Activated CD4-positive, alpha-beta T cell treated with anti-CD3 and anti-CD28 coated beads, Interleukin-2, Interleukin-4, amounts not matched to agents 100 ng/mL and 50 ng/mL, durations not matched to agents 16 hours and 8 hours (primary cell): ENCODE measurements at places on chromosomes 16 and 17.

GRCh38 chr17:37743875-37744632 lies 805 bp downstream of the HNF1B start:
- DNase-seq, result no peak

DNA sequence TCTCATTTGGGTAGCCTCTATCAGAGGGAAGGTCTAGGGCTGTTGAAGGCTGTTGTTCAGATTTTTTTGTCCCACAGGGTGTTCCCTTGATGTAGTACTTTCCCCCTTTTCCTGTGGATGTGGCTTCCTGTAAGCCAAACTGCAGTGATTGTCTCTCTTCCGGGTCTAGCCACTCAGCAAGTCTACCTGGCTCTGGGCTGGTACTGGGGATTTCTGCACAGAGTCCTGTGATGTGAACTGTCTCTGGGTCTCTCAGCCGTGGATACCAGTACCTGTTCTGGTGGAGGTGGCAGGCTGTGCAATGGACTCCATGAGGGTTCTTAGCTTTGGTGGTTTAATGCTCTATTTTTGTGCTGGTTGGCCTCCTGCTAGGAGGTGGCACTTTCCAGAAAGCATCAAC lies 23.3 kb upstream of the CCR7 start:
- DNase-seq, result no peak

- no peak for DNase-seq
Observed at GRCh38 chr16:85469929-85470590, 143.1 kb upstream of the GSE1 start.

GRCh38 chr16:57146735-57147134 lies 39.1 kb downstream of the PSME3IP1 start:
- DNase-seq, result no peak

- peak; percentile 30 for DNase-seq
Observed at GRCh38 chr16:23365602-23366240, 63.6 kb downstream of the SCNN1B start.

- no peak for DNase-seq
Observed at GRCh38 chr16:58563235-58563634, 47.9 kb downstream of the SETD6 start.

GRCh38 chr17:57603546-57603945 lies 141.6 kb downstream of the CCDC182 start:
- no peak for DNase-seq

- DNase-seq, result no peak
Observed at GRCh38 chr16:89374393-89374960, 115.9 kb downstream of the ANKRD11 start.

GRCh38 chr16:50038756-50039529 lies 13.9 kb downstream of the CNEP1R1 start:
- no peak for DNase-seq

GRCh38 chr16:12462426-12463280 lies 341.0 kb downstream of the CPPED1 start:
- no peak for DNase-seq

DNA sequence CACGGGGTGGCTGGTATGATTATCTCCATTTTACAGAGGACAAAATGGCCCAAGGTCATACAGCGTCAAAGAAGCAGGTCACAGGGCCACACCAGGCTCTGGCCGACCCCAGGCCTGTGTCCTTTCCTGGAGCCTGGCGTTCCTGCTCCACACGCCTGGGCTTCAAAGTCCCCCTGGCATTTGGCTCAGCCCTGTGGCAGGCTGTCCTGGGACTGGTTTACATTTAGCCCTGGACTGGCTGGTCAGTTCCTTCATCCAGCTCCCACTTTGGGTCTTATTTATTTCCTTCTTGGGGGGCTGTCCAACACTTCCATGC lies 15.3 kb downstream of the TBX2 start:
- DNase-seq, result no peak

- DNase-seq, result no peak
Observed at GRCh38 chr17:45263477-45263860, 1.6 kb upstream of the SPATA32 start.

DNA sequence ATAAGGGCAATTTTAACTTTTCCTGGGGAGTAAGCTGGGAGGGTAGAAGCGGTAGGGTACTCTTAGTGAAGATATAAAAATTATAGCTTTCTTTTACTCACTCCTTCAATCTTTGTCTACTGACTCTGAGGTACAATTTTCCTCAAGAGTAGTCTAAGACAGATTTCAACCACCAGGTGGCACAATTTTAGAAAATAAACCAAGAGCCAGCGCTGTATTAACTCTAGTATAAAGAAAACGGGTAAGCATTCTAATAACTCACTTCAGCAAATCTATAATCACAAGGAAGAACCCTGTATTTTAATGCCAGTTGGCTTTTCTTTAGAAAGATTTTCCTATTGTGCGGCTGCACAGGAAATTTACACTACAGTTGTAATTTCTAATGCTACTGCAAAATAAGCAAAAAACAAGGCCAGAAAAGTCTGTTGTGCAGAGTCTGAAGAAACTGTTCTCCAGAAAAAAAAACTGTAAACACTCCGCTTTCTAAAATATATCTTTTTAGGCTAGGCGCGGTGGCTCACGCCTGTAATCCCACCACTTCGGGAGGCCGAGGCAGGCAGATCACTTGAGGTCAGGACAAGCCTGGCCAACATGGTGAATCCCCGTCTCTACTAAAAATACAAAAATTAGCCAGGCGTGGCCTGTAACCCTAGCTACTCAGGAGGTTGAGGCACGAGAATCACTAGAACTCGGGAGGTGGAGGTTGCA lies 1.9 kb downstream of the CMC2 start:
- DNase-seq, result peak; percentile 71

DNA sequence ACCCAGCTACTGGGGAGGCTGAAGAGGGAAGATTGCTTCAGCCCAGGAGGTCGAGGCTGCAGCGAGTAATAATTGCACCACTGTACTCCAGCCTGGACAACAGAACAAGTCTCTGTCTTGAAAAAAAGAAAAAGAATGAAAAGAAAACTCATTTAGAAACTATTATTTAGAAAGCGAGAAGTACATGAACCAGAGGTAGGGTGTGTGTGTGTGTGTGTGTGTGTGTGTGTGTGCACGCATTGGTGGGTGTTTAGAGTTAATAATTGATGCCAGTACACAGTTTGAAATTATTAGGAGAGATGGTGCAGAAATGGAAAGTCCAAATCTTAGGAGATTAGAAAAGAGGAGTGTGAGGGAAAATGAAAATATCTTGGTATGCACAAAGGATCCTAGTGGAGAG lies 106.6 kb downstream of the MRTFB start:
- no peak for DNase-seq

DNA sequence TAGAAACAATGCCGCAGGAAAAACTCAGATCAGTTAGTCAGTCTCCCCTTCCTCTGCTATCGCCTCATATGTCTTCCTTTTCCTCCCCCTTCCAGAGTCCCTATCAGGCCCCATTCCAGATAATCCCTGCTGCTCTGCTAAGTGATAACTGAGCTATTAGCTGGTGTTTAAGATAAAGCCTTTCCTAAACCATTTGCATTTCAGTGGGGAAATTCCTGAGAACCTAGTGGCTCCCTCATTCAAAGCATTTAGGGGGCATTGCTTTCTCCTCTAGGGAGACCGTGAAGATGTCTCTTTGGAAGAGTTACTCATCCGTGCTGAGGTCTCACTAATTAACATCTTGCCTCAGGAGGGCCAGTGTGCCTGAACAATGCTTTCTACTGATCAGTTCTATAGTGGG lies 401.6 kb downstream of the NPIPA7 start:
- no peak for DNase-seq

- DNase-seq, result no peak
Observed at GRCh38 chr17:78397681-78398101, 19.2 kb downstream of the PGS1 start.

DNA sequence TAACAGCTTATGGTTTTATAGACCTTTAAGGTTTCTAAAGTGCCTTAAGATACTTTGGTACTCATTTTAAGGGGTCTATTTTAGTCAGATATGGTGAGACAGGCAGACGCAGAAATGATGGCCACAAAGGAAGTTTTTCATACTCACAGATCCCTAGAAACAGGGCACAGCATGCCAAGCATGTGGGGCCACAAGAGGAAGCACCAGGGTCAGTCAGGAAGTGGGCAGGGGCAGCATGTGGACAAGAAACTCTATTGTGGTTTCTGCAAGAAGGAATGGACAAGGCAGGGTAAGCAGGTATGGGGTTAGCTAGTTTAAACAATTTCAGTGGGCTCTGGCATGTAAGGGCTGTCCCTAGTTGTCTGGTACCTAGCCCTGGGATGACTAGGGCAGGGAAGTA lies 8.5 kb downstream of the EFCAB3 start:
- no peak for DNase-seq

- DNase-seq, result no peak
Observed at GRCh38 chr16:78926723-78927210, 673.8 kb downstream of the MAF start.

- no peak for DNase-seq
Observed at GRCh38 chr17:66716236-66717026, 118.5 kb upstream of the CACNG5 start.

DNA sequence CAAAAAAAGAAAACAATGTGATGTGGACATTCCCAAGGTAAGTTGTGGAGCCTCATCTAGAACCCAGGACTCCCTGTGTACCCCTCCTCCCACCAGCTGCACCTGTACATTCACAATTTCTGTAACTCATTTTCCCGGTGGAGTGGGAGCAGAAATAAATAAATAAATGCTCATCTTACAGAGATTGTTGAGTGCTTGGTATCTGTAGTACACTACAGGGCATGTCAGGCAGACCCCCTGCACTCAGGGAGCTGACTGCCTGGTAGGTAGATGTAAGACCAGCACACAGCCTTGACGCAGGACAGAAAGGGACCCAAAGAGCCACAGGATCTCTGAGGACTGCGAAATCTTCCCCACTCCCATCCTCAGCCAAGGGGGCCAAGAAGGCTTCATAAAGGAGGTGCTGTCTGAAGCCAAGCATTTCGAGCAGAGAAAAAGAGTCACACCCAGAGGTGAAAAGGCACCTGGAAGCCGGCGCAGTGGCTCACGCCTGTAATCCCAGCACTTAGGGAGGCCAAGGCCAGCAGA lies 6.5 kb downstream of the EIF1 start:
- no peak for DNase-seq
